ENCODE measurements at places on chromosomes 3 and 15.
A peak's percentile ranks its signal among the peaks of the same experiment; 100 is the strongest.

- DNase-seq = no peak
Observed at GRCh38 chr15:74723187-74723586, 2.1 kb downstream of the CYP1A1 start.

DNA sequence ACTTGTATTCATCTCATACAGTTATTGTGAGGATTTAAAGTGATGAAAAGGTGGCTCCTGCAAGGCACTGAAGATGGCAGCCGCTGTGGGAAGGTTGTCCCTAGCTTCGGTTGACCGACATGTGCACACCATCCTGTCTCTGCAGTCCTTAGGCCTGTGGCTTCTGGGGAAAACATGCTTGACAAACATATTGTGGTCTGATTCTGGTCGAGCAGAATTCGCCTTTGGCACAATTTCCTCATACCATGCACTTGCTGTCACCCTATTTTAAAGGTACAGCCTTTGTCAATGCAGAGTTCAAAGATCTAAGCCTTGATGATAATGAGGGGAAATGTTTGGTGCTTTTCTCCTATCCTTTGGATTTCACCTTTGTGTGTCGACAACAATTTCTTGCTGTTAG lies 50.9 kb downstream of the PRICKLE2 start:
- no peak for DNase-seq

- DNase-seq = peak; percentile 48
Observed at GRCh38 chr15:83436513-83437158, 10.5 kb upstream of the SH3GL3 start.

GRCh38 chr15:63597038-63597790 lies at the start of gene FBXL22:
Gene FBXL22, plus strand, starts transcription at chr15:63597387. Its CDS starts 6 bp downstream, at chr15:63597393.
- DNase-seq = no peak

- DNase-seq = no peak
Observed at GRCh38 chr15:33443708-33444107, 132.9 kb downstream of the RYR3 start.

DNA sequence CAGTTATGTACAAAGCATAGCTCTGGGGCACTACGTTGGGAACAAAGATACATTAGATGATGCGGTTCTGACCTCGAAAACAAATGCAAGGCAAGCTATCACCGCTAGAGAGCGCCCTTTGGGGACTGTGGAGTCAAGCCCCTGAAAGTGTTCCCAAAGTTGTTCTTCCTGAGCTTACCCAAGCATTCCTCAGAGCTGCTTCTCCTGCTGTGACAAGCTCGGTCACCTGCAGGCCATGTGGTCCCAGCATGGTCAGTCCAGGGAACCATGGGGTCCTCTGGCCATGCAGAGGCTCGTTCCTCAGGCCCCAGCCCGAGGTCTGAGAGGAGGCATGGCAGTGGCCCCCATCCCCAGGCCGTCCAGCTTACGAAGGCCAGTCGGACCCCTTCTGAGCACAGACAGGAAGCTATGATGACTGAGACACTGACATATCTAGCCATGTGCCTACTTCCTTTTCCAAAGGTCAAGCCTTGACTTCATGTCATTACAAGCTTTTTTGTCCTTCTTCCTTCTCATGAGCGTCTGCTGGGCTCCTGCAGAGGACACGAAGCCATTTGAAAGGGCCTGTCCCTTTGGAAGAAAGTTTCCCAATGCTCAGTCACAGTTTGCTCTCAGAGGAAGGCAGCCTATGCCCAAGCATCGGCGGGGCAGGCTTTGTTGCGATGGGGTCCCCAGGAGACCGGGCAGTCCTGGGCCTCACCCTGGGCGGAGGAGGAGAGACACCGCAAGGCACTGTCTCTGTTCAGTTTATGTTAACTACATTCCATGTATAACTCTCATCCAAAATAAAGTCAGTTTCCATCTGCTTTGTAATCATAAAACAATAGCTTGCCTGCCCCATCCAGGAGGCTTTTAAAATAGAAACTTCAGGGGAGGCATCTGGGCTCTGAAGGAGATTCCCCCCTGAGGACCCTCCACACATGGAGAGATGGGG lies 79.3 kb downstream of the ATP10A start:
- no peak for DNase-seq

DNA sequence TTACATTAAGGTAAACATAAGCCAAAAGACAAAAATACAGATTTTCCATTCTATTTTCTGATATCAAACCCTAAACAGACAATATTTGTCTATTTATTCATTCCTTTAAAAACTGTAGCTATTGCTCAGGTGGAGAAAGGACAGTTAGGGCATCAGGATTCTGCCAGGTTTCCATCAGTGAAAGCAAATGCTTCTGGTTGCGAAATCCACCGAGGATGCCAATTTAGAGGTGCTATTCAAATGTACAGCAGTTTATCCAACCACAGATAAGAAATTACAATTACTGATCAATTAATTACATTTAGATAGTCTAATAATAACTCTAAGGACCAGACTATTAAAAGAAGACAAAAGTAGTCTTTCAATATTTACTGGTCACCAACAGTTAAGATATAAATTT lies 3.9 kb downstream of the TOMM70 start:
- no peak for DNase-seq

DNA sequence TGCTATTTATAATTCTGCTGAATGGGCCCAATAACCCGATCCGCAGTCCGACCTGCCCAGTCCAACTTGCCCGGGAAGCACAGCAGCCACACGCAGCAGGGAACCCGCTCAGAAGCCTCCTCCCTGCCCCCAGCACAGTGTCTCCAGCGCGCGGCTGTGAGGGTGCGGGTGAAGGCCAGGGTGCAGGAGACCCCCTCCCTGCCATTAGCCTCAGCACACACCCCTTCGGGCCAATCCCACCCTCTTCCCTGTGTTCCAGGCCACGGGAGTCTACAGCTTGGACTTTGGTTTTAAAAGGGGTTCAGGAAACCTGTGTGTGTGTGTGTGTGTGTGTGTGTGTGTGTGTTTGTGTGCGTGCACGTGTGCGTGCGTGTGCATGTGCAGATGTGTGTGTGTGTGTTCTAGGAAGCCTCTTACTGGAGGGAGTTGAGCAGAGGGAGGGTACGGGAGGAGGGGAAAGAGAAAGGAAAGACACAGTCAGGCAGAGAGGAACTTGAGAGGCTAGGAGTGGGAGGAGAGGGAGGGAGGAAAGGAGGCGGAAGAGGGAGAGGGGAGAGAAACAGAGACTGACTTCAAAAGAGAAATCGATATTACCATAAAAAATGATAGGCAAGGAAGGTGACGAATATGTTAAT lies 34.2 kb downstream of the ATP2B2 start:
- DNase-seq = no peak

- no peak for DNase-seq
Observed at GRCh38 chr3:140408252-140408651, 269.6 kb upstream of the TRIM42 start.

DNA sequence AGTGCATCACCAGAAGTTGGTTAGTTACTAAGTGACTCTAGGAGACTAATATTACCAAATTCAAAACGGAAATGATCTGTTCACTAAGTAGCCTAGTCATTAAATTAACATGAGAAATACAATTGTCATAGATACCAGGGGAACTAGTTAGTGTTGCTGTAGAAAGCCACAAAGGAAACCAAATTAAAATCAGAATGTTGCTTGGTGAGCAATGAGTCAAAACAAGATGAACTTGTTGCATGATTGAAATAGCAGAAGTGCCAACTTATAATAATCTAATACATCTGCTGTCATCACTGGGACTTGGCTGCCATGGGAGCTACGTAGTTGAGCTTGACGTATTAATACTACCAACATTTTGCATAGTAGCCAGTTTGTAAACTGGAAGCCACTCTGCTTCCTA lies 458.1 kb downstream of the DIPK2A start:
- DNase-seq = peak; percentile 3

GRCh38 chr3:127870156-127870555 lies 44.9 kb upstream of the KBTBD12 start:
- no peak for DNase-seq

DNA sequence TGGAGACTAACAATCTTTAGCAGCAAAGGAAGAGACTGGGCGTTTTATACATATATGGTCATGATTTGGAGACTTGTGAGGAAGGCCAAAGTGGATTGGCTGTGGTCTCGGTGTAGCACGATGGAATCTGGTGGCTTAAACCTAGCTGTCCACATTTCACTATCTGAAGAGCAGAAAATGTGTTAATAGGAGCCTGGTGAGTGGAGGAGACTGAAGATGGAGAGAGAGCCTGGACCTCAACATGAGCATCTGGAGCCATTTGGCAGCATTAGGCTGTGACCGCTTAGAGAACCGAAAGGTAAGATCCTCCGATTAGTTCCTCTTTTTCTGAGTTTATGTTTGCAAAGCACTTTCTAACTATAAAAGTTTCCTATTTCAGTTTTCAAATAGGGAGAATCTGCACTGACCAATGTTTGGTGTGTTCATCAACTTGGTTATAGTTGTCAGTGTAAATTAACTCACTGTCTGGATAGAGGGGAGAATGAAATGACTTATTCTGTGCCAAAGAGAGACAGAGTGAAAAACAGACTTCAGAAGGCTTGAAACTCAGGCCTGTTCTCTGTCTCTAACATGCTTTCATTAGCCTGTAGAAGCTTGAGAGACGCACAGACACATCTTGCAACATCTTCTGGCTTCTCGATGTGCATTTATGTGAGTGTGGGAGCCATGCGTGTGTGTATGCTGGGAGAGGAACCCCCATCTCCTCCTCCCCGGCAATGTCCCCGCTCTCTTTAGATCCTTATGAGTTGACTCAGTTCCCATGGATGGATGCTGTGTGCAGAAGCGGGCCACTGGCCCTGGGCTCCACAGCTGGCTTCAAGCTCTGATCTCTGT lies 244.7 kb upstream of the TBL1XR1 start:
- no peak for DNase-seq

DNA sequence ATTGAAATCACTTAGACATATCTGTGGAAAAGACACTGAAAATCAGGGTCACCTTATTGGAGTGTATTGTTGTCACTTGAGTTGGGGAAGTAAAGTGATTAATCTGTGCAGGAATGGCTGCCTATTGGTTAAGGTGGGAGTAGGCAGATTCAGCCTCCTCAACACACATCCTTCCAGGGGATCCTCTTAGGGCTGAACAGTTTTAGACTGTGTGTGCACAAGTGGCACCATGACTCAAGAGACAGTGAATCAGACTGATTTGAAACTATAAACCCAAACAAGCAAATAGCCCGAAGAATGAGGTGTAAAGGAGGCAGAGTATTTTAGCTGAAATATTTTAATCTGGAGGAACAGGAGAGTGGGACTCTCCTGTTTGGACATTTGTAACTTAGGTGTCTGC lies 4.9 kb downstream of the ABHD17C start:
- DNase-seq = peak; percentile 33

GRCh38 chr15:81454024-81454423 lies 80.0 kb upstream of the TMC3 start:
- DNase-seq = no peak

DNA sequence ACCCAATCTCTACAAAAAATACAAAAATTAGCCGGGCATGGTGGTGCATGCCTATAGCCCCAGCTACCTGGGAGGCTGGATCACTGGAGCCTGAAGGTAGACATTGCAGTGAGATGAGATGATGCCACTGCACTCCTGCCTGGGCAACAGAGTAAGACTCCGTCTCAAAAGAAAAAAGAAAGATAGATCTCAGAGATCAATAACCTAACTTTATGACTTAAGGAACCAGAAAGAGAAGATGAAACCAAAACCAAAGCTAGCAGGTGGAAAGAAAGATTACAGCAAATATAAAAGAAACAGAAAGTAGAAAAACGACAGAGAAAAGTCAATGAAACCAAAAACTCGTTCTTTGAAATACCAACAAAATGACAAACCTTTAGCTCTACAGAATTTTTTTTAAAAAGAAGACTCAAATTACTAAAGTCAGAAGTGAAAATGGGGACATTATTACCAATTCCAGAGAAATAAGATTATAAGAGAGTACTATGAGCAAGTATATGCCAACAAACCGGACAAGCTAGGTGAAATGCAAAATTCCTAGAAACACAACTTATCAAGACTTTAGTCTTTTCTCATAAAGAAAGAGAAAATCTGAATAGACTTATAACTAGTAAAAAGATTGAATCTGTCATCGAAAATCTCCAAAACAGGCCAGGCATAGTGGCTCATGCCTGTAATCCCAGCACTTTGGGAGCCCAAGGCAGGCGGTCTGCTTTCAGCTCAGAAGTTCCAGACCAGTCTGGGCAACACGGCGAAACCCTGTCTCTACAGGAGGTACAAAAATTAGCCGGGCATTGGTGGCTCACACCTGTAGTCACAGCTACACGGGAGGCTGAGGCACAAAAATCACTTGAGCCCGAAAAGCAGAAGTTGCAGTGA lies 35.0 kb downstream of the ACAP2 start:
- DNase-seq = no peak

DNA sequence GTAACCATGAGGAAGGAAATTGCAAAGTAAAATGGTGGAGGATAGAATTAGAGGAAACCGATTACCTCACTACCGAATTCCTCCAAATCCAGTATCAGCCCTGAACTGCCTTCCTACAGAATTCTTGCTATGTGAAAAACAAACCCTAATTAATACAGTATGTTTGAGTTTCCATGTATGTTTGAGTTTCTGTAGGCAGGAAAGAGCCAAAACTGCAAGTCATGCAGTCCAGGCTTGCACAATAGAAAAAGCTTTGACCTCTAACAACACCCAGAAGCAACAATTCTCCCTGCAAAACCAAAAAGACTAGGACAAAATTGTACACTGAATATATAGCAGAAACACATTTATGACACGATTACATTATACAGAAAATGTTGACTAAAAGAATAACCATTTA lies 614.8 kb downstream of the DIPK2A start:
- DNase-seq = no peak

DNA sequence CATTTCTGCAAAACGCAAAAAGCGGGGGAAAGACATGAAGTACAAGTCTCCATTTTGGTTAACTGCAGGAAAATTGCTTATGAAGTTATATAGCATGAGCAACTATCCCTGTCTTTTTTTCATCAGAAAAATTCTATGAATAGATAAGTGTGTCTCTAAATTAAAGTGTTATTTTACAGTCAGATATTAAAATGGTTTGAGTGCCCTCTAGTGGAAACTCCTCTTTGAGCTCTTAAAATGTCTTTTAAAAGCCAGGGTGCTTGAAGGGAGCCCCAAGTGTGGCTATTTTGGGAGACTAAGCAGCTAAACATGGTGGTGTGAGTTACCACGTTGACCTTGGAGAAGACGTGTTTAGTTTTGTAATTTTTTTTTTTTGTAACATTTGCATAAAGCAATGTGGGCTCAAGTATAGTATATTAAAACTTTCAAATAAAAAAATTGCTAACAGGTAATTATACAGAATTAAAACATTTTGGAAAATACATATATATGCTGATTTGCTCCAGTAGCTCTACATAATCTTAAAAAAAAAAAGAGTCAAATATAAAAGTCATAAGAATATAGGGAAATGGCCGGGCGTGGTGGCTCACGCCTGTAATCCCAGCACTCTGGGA lies 77.2 kb downstream of the PPP2R3A start:
- DNase-seq = peak; percentile 75

Data from RKO (cell line).